ENCODE measurements at places on chromosomes 13 and 19. TPM values are rescaled to one million over a fixed set of nuclear protein-coding genes. Genes with fewer than 3 reads are reported as not detected.

VSTM1 gene
- total RNA-seq = not detected

DNA sequence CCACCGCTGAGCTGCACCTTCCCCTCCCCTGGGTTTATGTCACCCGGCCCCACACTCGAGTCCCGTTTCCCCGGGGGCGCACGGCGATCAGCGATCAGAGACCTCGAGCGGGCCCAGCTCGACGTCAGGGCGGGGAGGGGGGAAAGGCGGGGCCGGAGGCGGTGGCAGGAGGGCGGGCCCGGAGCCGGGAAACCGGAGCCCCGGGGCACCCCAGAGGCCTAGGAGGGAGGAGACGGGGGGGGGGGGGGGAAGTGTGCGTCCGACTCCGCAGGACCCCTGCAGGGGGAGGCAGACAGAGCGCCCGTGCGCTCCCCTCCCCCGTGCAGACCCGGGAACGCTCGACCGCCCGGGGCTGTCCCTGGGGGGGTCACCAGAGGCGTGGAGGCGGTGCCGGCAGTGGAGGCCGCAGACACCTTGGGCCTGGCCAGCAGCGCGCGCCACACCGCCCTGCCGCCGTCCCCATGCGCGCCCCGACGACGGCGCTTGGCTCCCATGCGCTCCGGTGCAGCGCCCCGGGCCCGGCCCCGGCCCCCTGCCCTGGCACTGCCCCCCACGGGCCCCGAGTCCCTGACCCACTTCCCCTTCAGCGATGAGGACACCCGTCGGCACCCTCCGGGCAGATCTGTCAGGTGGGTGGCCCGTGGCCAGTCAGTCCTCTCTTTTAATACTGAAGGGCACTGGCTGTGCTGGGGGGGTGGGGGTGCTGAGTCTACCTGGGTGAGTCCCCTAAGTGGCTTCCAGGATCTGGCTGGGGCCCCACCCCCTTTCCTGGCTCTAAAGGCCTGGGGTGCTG, 11.8 kb downstream of the PDE4A start:
- peak; percentile 82 for DNase-seq
- H3K27ac ChIP-seq = peak overlapping the region; percentile 58
- no peaks in the 10 kb centered on the region for H3K27me3 ChIP-seq
- peak overlapping the region; percentile 70 for H3K4me3 ChIP-seq
- H3K4me1 ChIP-seq = peaks cover 28% of the 10 kb centered on the region
- no peaks in the 10 kb centered on the region for H3K36me3 ChIP-seq

GRCh38 chr19:6020972-6021805, 43.2 kb upstream of the RANBP3 start:
- H3K36me3 ChIP-seq = no peaks in the 10 kb centered on the region
- no peaks in the 10 kb centered on the region for H3K4me1 ChIP-seq
- H3K27me3 ChIP-seq = no peaks in the 10 kb centered on the region

- H3K4me3 ChIP-seq = no peak overlapping the region
- peaks cover 15% of the 10 kb centered on the region for H3K4me1 ChIP-seq
- H3K27ac ChIP-seq = no peak overlapping the region
- DNase-seq = peak; percentile 53
- H3K27me3 ChIP-seq = no peaks in the 10 kb centered on the region
Observed at GRCh38 chr13:113367771-113368170, 3.8 kb upstream of the GRTP1 start.

DNA sequence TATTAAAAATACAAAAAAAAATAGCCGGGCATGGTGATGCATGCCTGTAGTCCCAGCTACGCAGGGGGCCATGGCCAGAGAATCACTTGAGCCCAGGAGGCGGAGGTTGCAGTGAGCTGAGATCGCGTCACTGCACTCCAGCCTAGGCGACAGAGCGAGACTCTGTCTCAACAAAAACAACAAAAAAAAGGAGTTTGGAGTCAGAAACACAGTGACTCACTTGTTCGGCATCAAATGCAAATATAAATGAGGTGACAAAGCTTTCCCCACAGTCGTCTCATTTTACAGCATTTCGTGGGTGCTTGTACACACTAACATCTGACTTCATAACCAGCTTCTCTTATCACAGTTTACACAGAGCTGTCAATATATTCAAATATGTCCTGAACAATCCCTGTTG, 11.0 kb downstream of the ZNF665 start:
- H3K36me3 ChIP-seq = peaks cover 4% of the 10 kb centered on the region
- H3K27ac ChIP-seq = no peak overlapping the region
- no peak overlapping the region for H3K4me3 ChIP-seq
- no peaks in the 10 kb centered on the region for H3K4me1 ChIP-seq

DGKH gene
- 13.9 TPM for total RNA-seq

GRCh38 chr13:74136084-74136658, 2.0 kb upstream of the KLF12 start:
- peak overlapping the region; percentile 91 for H3K4me3 ChIP-seq
- no peaks in the 10 kb centered on the region for H3K27me3 ChIP-seq
- H3K36me3 ChIP-seq = no peaks in the 10 kb centered on the region
- peak overlapping the region; percentile 98 for H3K27ac ChIP-seq

KCNJ14 gene
- 0.71 TPM for total RNA-seq

SOX1 gene
- total RNA-seq = not detected

OXGR1 gene
- under 0.01 TPM for total RNA-seq

DNA sequence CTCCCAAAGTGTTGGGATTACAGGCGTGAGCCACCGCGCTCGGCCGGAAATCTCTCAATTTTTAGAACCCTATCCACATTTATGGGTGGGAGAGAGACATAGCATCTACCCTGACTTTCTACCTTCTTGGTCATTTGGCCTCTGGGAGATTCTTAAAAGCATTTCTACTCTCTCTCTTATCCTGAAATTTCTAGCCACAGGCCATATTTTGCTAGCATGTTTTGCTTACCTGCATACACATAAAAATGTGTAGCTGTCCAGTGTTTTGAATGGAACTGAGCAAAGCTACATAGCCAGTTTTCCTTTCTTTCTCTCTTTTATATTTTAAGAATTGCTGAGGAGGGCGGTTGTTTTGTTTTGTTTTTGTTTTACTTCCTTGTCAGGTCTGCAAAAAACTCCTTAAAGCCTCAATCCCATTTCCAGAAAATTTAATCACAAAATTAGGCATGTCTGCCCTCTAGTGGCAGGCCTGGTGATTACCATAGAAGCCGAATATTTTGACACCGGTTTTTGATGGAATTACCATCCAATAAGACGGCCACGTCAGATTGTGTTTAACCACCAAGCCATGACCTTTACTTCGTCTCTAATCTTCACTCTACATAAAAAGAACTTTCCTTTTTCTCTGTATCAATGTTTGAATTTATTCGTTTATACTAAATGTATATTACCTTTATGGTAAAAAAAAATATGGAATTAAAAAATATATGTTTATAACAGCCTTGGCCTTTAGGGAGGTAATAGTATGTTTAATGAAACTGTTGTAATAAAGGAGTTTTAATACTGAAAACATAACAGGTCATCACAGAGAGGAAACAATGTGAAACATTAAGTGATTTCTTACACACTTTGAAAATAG, 34.4 kb upstream of the OXGR1 start:
- H3K27me3 ChIP-seq = no peaks in the 10 kb centered on the region
- no peak for DNase-seq
- no peaks in the 10 kb centered on the region for H3K36me3 ChIP-seq
- H3K27ac ChIP-seq = no peak overlapping the region

DNA sequence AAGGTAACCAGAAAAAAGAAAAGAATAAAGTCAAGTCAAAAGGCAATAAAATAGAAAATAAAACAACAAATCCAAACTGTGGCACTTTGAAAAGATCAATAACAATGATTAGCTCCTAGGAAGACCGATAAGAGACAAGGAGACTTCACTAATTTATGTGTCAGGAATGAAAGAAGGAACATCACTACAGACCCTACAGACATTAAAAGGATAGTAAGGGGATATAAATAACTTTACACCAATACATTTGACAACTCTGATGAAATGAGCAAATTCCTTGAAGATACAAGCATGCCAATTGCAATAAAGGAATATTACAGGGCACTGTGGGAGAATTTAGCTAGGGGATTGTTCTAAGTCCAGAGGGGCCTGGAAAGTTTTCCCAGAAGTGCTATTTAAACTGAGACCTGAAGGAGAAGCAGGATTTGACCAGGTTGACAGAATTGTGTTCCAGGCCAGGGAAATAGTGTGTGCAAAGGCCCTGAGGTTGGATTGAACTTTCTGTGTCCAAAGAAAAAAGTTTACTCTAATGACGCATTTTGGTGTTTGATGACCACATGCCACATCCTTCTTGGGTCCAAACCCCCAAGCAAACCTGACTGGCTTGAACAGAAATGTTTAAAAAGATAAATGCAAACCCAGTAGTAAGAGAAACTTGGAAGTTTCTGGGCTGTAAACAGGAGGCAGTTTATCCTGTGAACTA, 1.6 kb upstream of the C19orf38 start:
- H3K36me3 ChIP-seq = no peaks in the 10 kb centered on the region
- H3K27ac ChIP-seq = no peak overlapping the region
- no peaks in the 10 kb centered on the region for H3K4me1 ChIP-seq
- H3K4me3 ChIP-seq = no peak overlapping the region
- no peaks in the 10 kb centered on the region for H3K27me3 ChIP-seq

GRCh38 chr19:45613926-45614725, 12.1 kb upstream of the GPR4 start:
- no peak overlapping the region for H3K27ac ChIP-seq
- peaks cover 4% of the 10 kb centered on the region for H3K4me1 ChIP-seq
- peaks cover 48% of the 10 kb centered on the region for H3K36me3 ChIP-seq
- no peaks in the 10 kb centered on the region for H3K27me3 ChIP-seq
- no peak overlapping the region for H3K4me3 ChIP-seq
- no peak for DNase-seq

GRCh38 chr13:60075850-60076249, 87.9 kb downstream of the DIAPH3 start:
- H3K27me3 ChIP-seq = no peaks in the 10 kb centered on the region
- no peaks in the 10 kb centered on the region for H3K36me3 ChIP-seq
- H3K4me1 ChIP-seq = no peaks in the 10 kb centered on the region
- H3K4me3 ChIP-seq = no peak overlapping the region
- no peak for DNase-seq

DNA sequence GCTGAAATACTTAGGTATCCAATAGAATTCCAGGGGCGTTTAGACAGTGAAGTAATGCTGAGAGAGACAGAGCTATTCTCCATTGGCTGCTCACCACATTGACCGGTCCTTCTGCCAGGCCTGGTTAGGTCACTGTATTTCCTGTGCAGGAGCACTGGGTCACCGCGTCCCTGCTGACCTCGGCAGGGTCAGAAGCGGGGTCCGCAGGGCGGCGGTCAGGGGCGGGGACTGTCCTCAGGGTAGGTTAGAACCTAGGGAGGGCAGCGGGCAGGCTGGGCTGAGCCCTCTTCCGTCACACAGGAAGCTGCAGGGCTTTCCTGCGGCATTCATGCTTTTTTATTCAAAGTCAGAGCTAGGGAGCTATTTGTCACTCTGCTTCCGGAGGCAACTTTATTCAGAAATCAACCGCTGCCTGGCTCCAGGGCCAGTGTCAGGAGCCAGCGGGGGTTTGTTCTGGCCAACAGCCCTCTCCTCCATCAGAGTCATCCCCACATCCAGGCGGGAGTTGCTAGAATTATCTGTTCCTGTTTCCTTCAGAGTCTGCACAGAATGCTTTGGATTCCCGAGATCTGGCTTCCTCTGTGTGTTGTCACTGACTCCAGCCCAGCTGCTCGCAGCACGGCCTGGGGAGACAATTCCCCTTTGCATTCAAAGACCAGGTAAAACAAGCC, 81.2 kb upstream of the WASF3 start:
- no peaks in the 10 kb centered on the region for H3K36me3 ChIP-seq
- H3K27ac ChIP-seq = peak overlapping the region; percentile 66
- no peak for DNase-seq
- peak overlapping the region; percentile 17 for H3K4me3 ChIP-seq
- peaks cover 35% of the 10 kb centered on the region for H3K4me1 ChIP-seq

- no peak overlapping the region for H3K4me3 ChIP-seq
- DNase-seq = no peak
- H3K4me1 ChIP-seq = no peaks in the 10 kb centered on the region
- H3K27ac ChIP-seq = no peak overlapping the region
- no peaks in the 10 kb centered on the region for H3K27me3 ChIP-seq
Observed at GRCh38 chr13:50393628-50394027, 378.4 kb downstream of the KCNRG start.

PRODH2 gene
- not detected for total RNA-seq

DNA sequence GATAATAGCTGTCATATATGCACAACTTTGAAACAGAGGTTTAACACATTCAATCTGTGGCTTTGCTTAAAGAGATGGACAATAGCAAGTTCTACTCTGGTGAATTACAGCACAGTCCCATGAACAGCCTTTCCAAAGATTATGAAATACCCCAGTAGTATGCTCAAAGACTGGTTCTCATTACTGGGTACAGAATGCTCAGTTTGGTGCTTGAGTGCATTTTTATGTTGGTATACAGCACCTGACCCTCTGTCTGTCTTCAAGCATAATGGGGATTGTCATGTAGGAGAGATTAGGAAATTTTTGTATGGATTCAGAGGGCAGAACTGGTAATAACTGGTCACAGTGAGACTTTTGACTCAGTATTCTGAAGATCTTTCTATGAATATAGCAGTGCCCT, 7.6 kb downstream of the LMO7 start:
- no peaks in the 10 kb centered on the region for H3K27me3 ChIP-seq
- H3K27ac ChIP-seq = no peak overlapping the region
- H3K4me3 ChIP-seq = no peak overlapping the region
- H3K4me1 ChIP-seq = no peaks in the 10 kb centered on the region
- no peaks in the 10 kb centered on the region for H3K36me3 ChIP-seq
- DNase-seq = no peak

DNA sequence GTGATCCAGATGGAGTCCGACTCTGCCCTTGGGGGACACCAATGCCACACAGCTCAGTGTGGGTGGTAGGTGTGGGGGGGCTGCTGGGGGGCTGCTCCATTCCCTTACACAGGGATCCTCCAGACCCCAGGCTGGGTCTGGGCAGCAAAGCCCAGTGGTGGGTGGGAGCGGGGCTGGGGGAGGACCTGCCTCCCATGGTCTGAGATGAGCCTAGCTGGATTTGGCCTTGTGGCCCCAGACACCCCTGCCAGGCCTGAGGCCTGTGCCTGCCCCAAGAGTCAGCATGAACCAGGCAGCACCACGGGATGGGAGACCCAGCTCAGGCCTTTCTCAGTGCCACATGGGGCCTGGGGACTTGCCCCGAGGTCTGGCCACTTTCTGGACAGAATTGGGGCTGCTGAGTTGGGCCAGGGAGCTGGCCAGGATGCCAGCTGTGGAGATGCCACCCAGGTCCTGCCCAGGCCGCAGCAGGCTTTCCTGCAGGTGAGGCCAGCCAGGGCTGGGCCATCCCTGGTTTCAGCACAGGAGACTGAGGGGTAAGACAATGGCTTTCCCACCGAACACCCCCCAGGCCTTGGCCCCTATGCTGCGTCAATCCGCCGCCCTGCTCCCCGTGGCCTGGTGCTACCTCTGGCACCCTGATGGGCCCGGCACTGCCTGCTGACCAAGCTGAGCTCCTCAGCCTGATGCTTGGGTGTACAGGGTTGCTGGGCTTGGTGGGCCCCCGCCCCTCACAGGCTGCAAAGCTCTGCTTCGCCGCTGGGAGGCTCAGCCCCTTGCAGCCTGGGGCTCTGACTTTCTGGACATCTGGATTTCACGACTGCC, 24.2 kb downstream of the CEBPG start:
- no peaks in the 10 kb centered on the region for H3K36me3 ChIP-seq
- H3K27me3 ChIP-seq = no peaks in the 10 kb centered on the region
- H3K4me1 ChIP-seq = no peaks in the 10 kb centered on the region
- no peak overlapping the region for H3K27ac ChIP-seq
